Activated T-cell treated with anti-CD3 and anti-CD28 coated beads, Interleukin-2, amount 50 U/mL, for 72 hours (primary cell): ENCODE measurements at places on chromosomes 2 and 18. TPM values are rescaled to one million over a fixed set of nuclear protein-coding genes. Genes with fewer than 3 reads are reported as not detected.

Gene GREB1L
- not detected for total RNA-seq

- no peak for DNase-seq
Observed at GRCh38 chr2:159916511-159916910, 118.5 kb upstream of the CD302 start.

DNA sequence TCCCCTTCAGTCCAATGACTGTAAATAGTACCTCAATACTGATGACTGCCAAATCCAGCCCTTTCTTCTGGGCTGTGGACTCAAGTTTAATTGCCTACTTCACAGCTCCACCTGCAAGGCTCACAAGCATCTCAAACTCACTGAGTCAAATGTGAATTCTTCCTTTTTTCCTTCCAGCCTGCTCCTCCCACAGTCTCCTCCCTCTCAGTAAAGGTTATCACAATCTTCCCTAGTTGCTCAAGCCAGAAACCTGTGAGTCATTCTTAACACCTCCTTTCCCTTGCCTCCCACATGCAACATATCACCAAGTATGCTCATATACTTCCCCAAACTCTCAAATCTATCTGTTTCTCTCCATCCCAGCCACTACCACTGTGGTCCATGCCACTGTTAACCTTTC is 3.7 kb upstream of the MFSD6 start:
- peak; percentile 23 for DNase-seq

- no peak for DNase-seq
Observed at GRCh38 chr2:231177156-231178025, 21.0 kb upstream of the ARMC9 start.

DNA sequence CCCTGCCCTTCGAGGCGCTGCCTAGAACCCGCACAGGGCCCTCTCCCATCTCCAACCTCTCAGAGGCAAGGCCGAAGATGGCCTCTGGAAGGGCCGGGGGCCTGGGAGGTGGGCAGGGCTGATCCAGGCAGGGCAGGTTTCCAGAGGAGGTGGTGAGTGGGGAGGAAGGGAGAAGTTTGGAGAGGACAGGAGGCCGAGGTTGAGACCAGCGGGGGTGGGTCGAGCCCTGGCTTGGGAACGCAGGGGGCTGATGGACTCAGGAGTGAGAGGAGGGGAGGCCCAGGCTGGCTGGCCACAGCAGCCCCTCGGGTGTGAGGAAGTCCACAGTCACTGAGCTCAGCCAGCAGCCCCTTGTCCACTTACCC is 10.5 kb downstream of the CAPN10 start:
- no peak for DNase-seq
